ENCODE measurements at places on chromosomes 5 and 9.

- DNase-seq, result no peak
Observed at GRCh38 chr5:92729088-92729487, 851.9 kb downstream of the NR2F1-AS1 start.

- no peak for DNase-seq
Observed at GRCh38 chr9:123945532-123945931, 15.6 kb upstream of the DENND1A start.

- DNase-seq, result no peak
Observed at GRCh38 chr9:113164536-113165300, 13.9 kb downstream of the SLC31A2 start.

- no peak for DNase-seq
Observed at GRCh38 chr5:81402192-81402930, 8.4 kb upstream of the ACOT12 start.

GRCh38 chr5:45093377-45093776 is 284.6 kb downstream of the MRPS30 start:
- no peak for DNase-seq

DNA sequence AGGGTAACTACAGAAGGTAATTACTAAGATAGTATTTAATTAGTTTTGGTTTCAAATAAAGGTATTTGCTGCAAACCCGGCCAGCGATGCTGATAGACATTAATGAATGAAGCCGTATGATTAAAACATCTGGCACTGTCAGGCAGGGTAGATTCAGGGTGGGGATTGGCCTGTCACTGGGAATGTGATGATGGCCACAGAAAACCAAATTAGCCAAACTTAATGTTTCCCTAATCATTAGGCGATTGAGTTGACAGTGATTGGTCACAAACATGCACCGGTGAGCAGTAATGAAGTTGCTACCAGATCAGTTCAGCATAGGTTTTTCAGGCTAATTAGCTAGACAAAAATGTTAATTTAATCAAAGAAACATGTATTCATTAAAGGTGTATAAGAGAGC is 107.5 kb downstream of the SGCD start:
- DNase-seq, result no peak

DNA sequence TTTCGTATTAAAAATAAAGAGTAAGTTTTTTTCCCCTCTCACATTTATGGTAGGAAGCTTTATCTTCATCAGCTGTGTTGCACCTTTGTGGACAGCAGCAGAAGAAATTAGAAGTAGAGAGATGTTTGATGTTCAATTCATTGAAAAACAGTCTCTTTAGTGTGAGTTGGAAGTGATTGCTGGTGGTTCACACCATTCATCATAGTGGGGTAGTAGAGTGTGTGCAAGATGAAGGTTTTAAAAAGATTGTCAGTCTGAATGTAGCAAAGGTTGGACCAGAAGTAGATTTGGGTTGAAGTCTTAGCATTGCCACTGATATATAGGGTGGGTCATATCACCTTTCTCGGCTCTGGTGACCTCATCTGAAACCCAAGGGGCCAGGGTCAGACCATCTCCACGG is 10.4 kb downstream of the ARHGEF28 start:
- no peak for DNase-seq

DNA sequence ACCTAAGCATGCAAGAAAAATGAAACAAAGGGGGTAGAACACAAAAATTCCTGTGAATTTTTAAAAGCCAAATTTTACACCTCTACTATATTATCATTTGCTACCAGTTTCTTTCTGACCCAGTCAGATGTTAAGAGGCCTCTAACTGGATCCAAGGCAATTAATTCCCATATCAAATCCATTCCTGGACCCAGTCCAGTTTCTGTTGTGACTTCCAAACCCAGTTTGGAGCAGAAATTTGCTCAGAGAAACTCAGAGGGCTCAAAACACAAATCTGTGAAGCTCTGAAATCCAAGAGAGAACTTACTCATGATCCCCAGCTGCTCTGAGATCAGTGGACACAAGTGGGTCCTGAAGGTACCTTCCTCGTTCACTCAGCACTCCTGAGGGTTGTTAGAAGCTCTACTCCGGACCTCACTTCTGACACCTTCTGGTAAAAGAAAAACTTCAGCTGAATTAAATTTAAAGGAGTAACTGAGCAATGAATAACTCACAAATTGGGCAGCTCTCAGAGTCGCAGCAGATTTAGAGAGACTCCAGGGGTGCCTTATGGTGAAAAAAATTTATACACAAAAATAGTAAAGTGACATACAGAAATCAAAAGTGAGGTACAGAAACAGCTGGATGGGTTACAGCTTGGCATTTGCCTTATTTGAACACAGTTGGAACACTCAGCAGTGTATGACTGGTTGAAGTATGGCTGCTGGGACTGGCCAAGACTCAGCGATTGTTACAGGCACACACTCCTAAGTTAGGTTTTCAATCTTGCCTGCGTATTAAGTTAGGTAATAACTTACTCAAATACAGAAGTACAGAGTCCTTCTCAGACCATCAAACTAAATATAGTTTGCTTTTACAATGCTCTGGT is 32.4 kb downstream of the INSL4 start:
- DNase-seq, result no peak

- DNase-seq, result no peak
Observed at GRCh38 chr9:72356041-72356582, 8.9 kb downstream of the ZFAND5 start.

- DNase-seq, result no peak
Observed at GRCh38 chr5:143977891-143978461, 166.0 kb downstream of the HMHB1 start.

DNA sequence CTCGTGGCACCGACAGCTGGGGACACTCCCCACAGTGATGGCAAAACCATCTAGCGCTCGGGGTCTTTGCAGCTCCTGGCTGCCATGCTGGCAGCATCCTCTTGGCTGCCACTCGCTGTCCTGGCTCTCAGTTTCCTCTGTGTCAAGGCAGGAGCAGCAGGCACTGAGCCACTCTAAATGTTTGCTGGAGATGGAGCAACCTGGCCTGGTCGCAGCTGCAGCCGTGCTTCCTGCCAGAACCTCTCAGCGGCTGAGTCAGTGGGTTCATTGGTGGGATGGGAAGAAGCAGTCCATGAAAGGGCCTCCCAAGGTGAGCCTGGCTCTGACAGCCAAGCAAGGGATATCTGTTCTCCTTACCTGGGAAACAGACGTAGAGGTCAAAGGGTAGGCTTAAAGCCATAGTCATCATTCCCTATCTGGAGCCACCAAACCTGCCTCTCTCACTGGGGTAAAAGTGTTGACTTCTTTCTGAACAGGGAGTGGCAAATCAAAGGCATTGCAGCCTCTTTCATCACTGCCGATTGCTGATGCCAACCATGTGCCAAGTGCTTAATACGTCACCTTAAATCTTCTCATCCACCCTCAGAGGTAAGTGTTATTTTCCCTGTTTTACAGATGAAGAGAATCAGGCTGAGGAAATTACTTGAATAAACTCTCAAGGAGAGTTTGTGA is 304.8 kb upstream of the ZNF462 start:
- DNase-seq, result no peak

GRCh38 chr5:91150234-91150633 is 232.9 kb downstream of the ARRDC3 start:
- no peak for DNase-seq

- no peak for DNase-seq
Observed at GRCh38 chr9:72574156-72574810, 52.9 kb downstream of the TMC1 start.

DNA sequence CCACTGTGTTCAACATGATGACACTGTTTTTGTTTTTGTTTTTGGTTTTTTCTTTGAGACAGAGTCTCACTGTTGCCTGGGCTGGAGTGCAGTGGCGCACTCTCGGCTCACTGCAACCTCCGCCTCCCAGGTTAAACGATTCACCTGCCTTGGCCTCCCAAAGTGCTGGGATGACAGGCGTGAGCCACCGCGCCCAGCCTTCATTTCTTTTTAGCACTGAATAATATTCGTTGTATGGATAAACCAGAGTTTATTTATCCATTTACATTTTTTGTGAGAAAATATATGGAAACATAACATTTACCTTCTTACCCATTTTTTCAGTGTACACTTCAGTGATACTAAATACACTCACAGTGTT is 4.2 kb downstream of the CARD19 start:
- DNase-seq, result no peak

GRCh38 chr9:96612966-96613589 is 6.6 kb downstream of the CDC14B start:
- DNase-seq, result no peak

- DNase-seq, result no peak
Observed at GRCh38 chr5:142597546-142598337, 88.1 kb downstream of the FGF1 start.

GRCh38 chr9:89536145-89536574 is 38.2 kb upstream of the SEMA4D start:
- no peak for DNase-seq

DNA sequence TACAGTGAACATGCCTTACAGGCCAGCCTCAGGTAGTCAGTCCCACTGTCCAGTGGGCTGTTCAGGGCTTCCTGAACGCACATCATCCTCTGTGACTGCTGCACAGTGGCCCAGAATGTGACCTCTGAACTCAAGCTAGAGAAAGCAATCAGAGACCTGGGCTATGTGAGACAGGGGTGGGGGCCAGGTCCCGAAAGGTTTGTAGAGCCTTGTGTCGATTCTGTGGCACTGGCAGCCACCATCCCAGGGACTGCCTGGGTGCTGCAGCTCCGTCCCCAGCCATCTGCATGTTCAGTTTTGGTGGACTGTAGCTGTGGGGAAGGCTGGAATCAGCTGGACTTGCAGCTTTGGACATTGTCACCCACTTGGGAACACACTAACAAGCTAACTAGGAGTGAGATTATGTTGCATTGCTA is 47.7 kb downstream of the MVB12B start:
- DNase-seq, result no peak
